Tibial artery (tissue), 4 donors: ENCODE measurements at places on chromosomes 11 and 22.

DNA sequence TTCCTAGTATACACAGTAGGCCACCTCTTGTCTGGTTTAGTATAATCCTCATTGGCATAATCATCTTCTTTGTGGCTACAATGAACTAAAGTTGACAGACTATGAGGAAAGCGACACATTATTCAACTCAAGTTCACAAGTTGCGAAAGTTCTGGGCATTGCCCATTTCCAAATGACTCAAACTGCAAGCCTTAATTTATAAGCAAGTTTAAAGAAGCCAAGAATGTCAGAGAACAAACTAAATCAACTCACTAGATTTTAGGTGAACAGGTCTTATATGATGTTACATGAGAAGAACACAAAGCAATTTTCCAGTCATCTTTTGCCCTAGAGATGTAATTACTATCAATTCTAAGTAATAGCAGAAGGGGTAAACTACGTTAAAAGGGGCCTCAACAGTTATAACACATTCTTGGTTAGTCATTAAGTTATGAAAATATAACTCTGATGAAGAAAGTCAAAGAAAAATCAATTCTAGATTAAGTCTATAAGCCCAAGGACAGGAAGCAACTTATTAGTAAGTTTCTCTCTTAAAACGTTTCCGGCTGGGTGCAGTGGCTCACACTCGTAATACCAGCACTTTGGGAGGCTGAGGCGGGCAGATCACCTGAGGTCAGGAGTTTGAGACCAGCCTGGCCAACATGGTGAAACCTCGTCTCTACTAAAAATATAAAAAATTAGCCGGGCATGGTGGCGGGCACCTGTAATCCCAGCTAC, 21.5 kb downstream of the PICALM start:
- DNase-seq, result no peak

DNA sequence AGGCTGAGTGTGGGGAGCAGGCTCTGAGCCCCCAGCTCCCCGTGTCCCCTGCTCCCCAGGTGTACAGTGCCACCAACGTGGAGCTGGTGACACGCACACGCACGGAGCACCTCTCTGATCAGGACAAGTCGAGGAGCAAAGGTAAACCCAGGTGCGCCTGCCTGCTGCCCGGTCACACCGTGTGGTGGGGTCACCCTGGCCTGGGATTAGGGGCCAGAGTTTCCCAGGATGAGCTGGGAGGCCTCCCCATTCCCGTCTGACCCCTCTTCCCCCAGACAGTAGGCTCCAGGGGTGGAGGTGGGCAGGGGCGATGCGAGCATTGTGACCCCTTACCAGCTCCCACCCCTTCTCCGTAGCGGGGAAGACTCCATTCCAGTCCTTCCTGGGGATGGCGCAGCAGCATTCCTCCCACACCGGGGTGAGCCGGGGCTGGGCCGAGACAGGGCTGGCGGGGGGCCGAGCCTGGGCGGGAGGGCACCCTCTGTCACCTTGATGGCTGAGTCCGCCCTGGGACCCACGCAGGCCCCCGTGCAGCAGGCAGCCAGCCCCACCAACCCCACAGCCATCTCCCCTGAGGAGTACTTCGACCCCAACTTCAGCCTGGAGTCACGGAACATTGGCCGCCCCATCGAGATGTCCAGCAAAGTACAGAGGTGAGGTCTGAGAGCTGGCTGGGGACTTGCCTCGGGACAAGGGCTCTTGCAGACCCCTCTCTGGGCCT, 3.7 kb upstream of the SSH3 start:
- peak; percentile 62 for DNase-seq

DNA sequence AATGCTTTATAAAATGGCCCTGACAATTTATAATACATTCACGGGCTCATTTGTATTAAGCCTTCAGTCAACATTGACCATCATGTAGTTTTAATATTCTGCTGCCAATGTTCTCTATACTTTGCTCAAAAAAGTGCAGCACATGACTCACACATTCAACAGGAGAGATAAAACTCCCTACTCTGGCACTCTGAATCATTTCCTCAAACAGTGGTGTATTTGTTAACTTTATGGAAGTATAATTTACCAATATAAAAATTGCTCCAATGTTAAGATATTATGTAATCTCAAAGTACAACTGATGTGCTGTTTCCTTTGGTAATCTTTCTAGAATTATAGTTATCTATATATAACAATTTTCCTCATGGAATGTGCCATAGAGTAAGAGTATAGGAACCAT, 39.9 kb downstream of the MAML2 start:
- no peak for DNase-seq

DNA sequence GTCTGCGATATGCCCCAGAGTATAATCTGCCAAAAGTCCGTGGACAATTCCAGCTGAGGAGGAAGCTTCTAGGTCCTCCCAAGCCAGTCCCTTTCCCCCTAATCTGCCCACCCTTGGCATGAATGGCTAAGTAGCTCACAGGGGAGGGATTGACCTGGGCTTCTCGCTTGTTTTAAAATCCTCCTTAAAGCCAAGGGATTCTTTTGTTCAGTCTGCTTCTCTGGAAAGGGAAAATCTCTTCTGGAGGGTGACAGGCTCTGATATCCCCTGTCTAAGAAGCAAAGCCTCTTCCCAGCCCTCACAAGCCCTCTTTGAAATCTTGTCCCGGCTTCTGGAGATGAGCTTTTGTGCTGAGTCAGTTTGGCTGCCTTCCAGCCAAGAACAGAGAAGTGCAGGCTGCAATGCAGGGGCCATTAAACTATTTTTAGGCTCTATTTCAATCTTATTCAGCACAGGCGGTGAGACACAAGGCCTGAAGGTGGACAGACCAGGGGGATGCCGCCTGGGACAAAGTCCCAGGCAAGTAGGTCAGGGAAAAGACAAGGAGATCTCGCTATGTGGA, 23.9 kb downstream of the NEFH start:
- DNase-seq, result peak; percentile 50

- no peak for DNase-seq
Measured at GRCh38 chr22:42388130-42388797, 43.9 kb downstream of the NFAM1 start.

GRCh38 chr11:69504576-69505335, 23.3 kb downstream of the LINC01488 start:
- DNase-seq, result no peak

GRCh38 chr11:75954039-75954438, 139.0 kb downstream of the UVRAG start:
- DNase-seq, result no peak

DNA sequence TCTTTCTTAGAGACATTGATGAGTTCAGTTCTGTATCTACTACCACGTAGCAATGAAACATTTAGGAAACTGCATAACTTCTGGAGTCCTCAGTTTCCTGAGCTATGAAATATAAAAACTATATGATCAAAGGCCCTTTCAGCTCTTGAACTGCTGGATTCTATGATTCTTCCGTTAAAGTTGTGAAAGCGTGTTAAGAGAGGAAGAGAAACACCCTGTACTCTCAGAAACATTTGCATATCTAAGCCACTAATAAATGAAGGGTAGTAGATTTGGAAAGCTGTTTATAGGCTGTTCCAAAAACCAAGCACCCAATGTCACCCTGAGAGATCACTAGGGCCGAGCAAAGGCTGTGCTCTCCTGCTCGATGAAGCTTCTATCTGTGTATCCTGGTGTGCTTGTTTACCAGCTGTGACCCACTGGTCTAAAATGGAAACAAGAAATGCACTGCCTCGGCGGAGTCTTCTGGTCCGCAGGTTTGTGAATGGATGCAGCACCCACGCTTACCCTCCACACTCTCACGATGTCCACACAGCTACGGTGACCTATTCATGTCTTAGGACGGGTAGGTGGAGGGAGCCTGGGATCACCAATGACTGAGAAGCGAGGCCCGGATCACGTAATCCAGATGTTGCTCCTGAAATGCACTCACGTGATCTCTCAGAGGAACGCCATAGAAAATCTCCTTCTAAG, 325.8 kb downstream of the OPCML start:
- DNase-seq, result no peak

DNA sequence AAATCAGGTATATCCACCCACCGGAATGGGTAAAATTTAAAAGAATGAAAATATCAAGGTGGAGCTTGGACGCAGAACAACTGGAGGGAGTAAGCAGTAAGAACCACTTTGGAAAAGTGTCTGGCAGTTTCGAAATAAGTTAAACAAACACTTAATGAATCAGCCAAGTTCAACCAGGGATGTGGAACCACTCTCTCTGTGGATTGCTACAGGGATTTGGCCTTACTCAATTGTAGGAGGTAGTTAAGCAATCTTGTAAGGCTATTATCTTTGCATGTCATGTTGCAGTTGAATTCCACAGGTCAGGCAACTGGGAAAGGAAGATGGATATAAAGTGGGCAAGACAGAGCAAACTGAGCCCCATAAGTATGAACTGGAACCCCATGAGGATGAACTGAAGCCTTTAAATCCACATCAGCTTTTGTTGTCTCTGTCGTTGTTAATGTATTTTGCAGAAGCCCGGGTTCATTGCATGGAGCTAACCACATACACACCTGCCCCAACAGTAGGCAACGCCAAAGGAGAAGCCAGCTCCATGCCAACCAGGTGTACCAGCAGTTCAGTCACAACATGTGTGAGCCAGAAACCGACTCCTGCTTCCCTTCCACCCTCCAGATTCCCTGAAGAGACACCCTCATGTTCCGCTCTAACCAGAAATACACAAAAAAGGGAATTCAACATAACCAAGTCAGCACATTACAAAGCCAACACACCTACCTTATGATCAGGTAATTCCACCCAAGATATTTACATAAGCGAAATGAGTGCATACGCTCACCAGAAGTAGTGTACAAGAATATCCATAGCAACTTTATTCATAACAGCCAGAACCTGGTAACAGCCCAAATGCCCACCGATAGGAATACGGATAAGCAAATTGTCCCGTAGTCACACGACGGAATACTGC, 8.0 kb upstream of the SLC43A3 start:
- no peak for DNase-seq

GRCh38 chr11:11207428-11207827, 145.6 kb downstream of the CSNK2A3 start:
- DNase-seq, result no peak

DNA sequence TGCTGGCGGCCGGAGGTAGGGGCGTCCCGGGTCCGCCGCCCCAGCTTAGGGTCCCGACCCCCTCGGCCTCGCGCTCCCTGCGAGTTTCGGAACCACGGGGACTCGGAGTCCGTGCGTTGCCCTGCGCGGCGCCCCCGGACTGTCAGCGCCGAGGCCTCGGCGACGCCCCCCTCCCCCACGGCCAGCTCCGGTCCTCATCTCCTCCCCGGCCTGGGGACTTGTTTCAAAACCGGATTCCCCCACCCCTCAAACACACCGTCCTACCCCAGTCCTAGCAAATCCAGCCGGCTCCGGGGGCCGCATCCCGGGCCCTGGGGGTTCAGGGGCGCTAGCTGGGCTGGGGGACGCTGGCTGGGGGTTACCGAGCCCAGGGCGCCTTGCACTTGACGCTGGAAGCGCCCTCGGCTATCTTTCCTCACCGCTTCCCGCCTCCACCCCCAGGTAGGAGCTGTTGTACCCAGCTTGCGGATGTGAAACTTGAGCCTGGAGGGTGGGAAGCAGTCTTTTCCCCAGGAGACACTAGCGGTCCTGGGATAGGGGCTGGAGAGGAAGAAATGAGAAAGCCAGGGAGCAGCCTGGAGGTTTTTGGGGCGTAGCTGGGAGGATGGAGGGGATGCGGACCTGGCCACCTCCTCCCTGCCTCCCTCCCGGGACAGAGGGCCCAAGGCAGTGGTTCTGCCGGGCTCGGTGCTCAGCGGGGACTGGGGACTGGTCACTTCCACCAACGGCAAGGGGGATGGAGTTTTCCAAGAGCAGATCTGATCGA, 550 bp downstream of the FBLN1 start:
- DNase-seq, result no peak

- no peak for DNase-seq
Measured at GRCh38 chr11:83449338-83449913, 163.3 kb upstream of the CCDC90B start.

- no peak for DNase-seq
Measured at GRCh38 chr11:92528001-92528400, 303.4 kb downstream of the FAT3 start.

DNA sequence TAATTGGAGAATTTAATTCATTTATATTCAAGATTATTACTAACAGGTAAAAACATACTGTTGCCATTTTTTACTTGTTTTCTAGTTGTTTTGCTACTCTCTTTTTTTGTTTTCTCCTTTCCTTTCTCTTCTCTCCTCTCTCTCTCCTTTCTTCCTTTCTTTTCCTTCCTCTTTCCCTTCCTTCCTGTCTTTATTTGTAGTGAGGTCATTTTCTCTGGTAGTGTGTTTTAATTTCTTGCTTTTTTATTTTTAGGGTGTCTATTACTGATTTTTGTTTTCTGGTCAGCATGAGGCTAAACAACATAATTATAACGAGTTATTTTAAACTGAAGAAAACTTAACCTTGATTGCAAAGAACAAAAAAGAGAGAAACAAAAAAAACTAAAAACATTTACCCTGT, 112.4 kb upstream of the SERPIND1 start:
- DNase-seq, result no peak
